ENCODE measurements at places on chromosomes 4 and X.

GRCh38 chr4:95939141-95939540 lies 99.2 kb downstream of the PDHA2 start:
- DNase-seq = no peak

GRCh38 chrX:107700317-107700774 lies 72.0 kb downstream of the PRPS1 start:
- no peak for DNase-seq

GRCh38 chr4:146108756-146109155 lies 66.8 kb upstream of the LSM6 start:
- no peak for DNase-seq

- no peak for DNase-seq
Measured at GRCh38 chr4:81860111-81860510, 388.4 kb upstream of the RASGEF1B start.

GRCh38 chr4:14348506-14348905 lies 653.8 kb upstream of the CPEB2 start:
- DNase-seq = no peak
